AG04449 (cell line): ENCODE measurements at places on chromosomes 7 and 10.
A peak's percentile ranks its signal among the peaks of the same experiment; 100 is the strongest.

DNA sequence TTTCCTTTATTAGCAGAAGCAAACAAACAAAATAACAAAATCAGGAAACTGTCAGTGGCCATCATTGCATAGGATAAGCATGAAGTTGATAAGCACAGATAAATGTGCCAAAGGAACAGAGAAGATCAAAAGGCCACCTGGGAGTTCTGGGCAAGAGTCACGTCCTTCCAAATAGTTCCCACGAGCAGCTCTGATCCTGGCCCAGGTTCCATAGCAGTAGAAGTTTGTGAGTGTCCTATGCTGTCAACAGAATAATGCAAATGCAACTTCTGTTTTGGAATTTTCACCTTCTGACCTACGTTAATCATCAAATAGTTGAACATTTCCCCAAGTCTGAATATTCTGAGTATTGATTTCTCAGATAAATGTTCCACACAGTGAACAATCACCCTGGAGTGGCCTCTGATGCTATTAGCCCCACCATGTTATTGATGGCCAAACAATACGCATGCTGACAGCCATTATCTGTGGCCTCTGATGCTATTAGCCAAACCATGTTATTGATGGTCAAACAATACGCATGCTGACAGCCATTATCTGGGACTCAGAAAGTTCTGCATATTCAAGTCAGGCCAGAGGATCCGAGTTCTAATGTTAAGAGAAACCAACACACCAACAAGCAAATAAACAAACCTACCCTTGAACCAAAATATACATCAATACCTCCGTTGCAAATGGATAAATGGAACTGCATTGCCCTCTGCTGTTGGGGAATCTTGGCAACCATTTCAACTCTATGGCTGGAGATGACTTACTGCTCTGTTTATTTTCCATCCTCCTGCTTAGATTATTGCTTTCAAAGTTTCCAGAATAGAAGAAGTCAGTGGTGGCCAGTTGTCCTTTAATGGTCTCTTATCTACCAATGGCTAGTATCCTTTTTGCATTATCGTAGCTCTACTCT is 63.3 kb downstream of the MRC1 start:
- DNase-seq, result no peak

DNA sequence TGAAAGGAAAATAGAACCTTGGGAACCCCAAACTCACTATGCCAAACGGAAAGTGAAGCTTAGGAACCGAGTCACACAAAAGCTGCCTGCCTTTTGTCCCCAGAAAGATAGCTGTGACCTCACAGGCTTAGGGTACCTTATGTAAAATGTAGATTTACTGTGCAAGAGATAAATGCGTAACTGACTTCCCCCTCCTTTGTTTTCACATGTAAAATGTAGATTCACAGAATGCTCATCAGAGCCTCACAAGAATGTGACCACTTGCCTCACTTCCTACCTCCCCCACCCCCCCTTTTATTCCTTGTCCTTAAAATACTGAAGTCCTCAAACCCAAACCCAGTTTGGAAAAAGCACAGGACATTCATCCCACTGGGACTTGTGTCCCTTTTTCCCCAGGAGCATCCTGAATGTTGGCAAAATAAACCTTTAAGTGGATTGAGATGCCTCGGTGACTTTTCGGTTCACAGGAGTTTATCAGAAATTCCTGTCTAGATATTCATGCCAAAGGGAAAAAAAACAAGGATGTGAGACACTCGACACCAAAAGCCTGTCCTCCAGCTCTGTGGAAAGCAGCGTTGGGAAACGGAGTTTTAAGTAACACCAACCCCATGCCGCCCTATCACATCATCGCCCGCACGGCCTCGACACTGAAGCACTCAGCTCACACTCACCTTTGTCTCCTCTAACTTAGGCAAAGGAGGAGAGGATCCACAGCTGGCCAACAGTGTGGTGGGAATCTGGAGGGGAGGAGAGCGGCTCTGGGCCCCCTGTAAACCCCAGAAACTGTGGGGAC is 45.9 kb downstream of the SVIL start:
- DNase-seq, result no peak

- DNase-seq, result no peak
Observed at GRCh38 chr7:81769891-81770727, at the start of gene HGF. HGF (minus strand) TSS chr7:81770047; CDS start chr7:81769971, 76 bp downstream.

DNA sequence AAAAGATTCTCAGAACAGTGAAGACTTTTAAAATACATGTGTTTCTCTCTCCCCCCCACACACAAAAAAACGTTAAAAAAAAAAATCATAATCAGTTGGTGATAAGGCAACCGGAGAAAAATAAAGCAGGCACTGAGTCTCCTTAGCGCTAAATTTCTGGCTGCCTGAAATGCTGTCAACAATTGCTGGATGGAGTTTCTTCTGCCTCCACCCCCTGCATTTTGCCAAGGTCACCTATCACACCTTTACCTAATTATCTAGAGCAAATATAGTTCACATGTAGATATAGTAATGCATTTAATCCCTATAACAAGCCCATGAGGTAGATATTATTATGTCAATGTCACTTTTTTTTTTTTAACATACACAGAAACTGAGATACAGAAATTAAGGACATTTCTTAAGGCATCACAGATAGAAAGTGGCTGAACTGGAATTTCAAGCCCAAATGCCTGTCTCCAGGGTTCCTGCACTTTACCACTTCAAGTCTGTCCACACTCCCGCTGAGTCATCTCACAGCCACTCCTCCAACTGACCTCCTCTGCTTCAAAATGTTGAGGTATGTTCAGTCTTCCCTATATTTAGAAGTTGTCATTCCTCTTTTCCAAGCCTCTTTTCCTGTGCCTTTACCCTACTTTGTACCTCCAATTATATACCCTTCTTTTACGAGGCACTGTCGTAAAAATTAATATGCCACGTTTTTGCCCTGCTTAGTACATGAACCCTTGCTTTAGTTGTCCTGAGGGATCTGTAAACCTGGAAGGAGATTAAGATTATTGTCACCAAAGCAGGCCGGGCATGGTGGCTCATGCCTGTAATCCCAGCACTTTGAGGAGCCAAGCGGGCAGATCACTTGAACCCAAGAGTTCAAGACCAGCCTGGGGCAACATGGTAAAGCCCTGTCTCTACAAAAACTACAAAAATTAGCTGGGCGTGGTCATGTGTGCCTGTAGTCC is 72.8 kb upstream of the MPP7 start:
- DNase-seq, result peak; percentile 41

DNA sequence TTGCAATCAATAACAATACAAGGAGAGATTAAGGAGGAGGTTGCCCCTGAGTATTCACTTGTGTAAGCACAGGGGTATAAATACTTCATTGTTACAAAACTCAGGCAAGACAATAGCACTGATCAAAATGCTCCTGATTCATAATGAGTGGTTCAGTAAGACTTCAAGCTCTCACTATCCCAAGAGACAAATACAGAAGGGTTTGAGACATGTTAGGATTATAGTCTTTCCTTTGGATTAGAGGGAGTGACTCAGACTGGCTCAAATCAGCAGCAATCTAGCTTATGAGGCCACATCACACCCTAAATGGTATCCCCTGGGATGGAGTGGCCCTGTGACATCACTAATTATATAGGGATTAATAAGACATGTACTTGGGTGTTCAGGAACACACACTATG is 167.2 kb upstream of the HGF start:
- DNase-seq, result no peak

GRCh38 chr7:68888971-68889385 is 709.3 kb upstream of the AUTS2 start:
- no peak for DNase-seq

DNA sequence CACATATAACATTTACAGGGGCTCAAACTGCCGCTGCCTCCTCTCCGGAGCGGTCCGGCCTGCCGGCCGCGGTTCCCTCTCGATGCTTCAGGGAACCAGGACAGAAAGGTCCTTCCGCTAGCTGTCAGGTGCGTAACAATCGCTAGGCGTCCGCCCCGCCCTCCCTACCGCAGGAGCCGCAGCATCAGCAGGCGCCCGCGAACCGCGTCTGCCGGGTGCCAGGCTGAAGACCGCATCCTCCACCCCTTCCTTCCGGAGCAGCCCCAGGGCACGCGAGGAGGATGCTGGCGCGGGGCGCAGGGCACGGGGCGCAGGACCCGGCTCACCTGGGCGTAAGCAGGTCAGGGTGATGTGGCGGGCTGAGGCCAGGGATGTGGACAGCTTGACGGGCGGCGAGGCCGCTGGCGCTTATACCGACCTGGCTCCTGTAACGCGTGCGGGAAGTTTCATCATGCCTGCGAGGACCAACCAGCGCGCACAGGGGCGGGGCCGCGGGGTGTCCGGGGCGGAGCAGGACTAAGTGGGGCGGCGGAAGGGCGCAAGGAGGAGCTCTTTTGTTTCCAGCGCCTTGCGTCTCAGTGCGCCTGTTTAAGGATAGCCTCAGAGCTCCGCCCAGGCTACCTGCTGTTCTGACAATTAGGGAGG is at the start of gene ASNS:
TSS of gene ASNS (minus strand) at position 384 of the 645 bp plus-strand sequence. CDS start 3,252 bp downstream, outside the sequence.
- DNase-seq, result peak; percentile 56

DNA sequence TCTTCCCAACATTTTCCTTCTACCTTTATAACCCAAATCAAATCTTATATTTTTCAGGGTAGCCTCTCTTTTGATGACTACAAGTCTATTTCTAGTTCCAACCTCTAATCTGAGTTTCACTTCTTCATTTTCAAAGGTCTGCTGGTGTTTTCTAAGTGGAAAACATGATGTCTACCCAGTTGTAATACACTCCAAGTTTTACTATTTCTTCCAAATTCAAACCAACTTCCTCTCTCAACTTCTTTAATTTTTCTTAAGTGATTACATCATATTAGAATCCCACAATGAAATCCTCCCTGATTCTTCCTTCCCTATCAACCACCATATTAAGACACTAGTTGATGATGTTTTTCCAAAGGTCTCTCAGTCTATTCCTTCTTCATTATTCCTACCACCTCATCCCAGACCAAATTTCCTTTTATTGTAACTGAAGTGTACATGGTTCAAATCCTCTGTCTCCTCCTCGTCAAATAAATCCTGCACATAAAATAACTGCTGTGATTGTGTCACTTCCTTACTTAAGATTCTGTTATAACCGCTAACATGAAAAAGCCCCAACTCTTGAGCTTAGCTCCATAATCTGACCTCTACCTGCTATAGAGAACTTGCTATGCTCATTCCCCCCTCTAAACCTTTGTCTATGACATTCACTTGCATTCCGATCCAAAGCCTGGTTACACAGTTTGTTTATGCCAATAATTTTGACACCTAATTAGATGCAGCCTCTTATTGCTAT is 12.7 kb downstream of the TAS2R38 start:
- no peak for DNase-seq

- no peak for DNase-seq
Observed at GRCh38 chr10:11260170-11260569, 242.5 kb downstream of the CELF2 start.

DNA sequence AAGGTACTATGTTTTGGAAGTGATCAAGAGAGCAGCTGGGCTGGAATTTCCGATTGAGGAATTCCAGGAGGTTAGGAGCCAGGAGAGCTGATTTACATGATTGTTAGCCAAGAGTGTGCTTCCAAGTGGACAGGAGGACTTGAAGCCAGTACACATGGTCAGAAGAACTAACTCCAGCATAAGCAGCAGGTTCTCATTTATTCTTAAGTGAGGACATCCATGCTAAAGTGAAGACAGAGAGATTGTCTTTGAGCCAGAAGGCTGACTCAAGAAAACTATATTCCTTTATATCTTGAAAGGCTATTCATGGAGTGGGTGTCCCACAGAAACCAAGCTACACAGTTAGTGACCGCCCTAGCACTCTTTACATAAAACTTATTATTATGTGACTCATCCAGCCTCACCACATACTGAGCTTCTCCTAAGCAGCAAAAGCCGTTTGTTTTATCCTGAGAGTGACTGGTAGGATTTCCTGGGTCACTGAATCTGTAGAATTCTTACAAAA is 56.7 kb upstream of the SEMA3A start:
- peak; percentile 58 for DNase-seq

DNA sequence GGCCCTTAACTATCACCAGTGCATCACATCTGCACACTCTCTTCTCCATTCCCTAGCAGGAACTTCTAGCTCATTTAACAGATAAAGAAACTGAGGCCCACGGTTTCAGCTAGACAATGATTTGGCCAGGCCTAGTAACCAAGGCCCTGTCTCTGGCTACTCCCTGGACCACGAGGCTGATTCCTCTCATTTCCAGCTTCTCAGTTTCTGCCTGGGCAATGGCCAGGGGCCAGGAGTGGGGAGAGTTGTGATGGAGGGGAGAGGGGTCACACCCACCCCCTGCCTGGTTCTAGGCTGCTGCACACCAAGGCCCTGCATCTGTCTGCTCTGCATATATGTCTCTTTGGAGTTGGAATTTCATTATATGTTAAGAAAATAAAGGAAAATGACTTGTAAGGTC is 13.5 kb downstream of the AQP1 start:
- no peak for DNase-seq

- DNase-seq, result no peak
Observed at GRCh38 chr10:44198780-44199097, 186.2 kb downstream of the CXCL12 start.

- no peak for DNase-seq
Observed at GRCh38 chr10:80421707-80422536, 13.6 kb downstream of the PRXL2A start.

DNA sequence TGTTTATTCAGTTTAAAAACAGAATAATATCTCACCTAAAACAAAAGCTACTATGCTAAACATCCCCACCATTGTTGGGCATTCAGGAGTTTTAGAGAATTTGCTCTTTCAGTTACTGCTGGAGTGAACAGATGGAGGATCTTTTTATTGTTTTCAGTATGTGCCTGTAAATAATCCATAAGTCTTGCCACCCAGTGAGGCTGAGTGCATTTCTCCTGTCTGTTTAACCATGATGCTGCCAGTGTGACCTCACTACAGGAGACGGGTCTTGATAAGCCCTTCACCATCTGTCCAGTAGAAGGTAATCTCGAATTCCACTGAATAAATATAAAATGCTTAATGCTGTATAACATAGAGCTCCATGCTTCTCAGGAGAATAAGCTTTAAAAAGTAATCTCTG is 430.9 kb downstream of the POM121L12 start:
- DNase-seq, result no peak

DNA sequence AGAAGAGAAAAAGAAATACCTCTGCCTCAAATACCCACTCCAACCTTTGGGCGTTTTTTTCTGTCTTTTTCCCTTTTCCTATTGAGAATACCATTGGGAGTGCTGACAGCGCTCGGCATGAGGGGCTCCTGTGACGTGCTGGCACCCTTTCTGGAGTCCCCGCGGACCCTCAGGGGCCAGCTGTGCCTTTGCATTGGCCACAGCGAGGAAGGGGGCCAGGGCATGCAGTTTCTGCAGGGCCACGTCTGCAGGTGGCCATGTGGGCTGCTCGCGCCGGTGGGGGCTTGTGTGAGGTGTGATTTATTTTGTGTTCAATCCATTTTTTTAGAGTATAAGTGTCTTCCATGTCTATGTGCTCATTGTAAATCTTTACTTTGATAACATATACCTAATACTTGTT is 57.4 kb downstream of the INPP5A start:
- DNase-seq, result no peak

DNA sequence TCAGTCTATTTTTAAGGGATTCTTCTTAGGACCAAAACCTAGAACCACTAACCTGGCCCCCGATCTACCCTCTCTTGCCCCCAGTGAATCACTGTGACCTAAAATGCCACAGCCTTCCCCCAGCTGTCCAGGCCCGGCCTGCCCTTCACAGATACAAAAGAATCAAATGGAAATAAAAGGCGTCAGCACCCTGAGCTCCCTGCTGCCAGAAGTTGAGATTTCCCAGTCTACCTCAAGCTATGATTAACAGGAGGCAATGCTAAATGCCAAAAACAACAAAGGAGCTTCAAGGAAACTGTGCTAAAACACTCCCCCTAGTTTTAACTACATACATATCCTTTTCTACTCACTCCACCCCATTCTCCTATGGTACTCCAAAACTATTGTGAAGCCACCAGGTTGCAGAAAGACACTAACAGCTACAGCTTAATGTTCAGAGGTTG is 67.8 kb downstream of the GSAP start:
- no peak for DNase-seq

GRCh38 chr7:102978284-102978683 is 65.5 kb downstream of the LRRC17 start:
- peak; percentile 16 for DNase-seq
